H4 (cell line): ENCODE measurements at places on chromosomes 6 and 20. TPM values are rescaled to one million over a fixed set of nuclear protein-coding genes. Genes with fewer than 3 reads are reported as not detected.

DNA sequence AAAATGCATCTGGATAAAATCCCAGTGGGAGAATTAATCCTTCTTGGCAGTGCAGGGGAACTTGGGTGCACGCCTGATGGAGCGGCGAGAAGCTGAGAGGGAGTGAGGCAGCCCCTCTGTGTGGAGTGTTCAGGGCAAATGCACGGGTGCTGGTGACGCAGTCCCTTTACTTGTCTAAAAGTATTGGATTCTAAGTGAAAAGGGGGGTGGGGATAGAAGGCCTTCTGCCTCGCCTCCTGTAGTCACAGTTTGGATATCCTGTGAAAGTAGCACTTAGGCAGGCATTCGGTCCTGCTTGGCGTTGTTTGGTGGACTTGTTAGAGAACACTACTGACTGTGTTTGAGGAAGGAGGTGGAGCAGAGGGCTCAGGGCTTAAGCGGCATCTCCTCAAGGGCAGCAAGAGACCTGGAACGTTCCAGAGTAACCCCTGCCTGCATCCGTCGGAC is 39.3 kb downstream of the PHACTR3 start:
- DNase-seq = no peak

GRCh38 chr6:1449896-1450295 is 60.5 kb downstream of the FOXF2 start:
- no peak for DNase-seq

DNA sequence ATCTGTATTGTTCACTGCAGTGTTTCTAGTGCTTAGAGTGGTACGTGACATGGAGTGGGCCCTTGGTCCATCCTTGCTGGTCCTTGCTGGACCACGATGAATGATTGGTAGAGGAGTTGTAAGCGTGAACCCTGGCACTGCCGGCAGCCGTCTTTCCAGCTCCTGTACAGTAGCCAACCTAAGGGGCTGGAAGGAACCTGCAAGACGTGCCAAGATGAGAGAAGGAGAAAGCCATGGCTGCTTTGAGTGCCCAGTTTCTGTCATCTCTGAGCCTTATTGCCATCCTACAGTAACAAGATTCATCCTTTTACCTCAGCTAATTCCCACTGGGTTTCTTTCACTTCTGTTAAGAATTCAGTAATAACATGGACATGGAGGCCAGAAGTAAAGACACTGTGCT is 5.9 kb downstream of the DHX35 start:
- DNase-seq = no peak

The PSMB8 gene
- 210 and 212 TPM in 2 replicates for total RNA-seq

The KCNG1 gene
- 11.3 and 24.5 TPM in 2 replicates for total RNA-seq

The DOK5 gene
- total RNA-seq = 1.2 TPM in 1 of 2 replicates, not detected in the other

The GMDS gene
- total RNA-seq = 20.2 and 23.6 TPM in 2 replicates

The BPI gene
- total RNA-seq = 0.10 TPM in 1 of 2 replicates, not detected in the other
